Trophoblast cell (in vitro differentiated cells and primary cell): ENCODE measurements at places on chromosomes 2 and 18.

DNA sequence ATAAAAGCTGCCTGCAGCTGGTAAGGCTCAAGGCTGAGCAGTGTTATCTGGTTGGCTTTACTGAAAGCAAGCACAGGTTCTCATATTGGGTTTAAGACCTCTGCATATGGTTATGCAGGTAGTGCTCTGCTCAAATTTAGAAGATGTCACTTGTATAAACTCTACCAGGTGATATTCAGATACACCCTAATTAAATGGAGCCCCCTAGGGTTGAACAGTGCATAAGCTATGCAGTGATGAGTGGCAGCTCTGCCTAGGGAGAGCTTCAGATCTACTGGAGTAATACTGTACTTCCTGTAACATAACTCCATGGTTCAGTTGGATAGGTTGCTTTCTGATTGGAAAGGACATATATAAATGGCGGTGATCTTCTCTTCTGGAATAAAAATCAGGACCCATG lies 222.7 kb downstream of the CYRIA start:
- DNase-seq, result no peak

DNA sequence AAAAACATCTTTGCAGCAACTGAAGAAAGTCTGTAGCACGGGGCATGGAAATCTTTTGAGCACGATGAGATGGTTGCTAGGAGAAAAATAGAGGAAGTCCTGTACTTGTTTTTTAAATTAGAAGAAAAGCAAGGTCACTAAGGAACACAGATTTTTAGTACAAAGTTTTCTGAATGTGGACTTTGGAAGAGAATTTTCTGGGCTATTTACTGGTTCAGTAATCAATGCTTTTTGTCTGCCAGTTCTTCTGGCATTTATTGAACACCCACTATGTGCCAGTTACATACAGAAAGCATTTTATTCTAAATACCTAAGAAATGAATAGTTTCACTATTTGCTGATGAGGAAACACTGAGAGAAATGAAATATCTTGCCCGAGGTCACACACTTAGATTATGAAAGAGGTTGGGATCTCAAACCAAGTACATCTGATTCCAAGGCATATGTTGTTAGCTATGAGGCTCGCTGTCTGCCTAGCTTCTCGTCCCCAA lies 15.6 kb upstream of the MAP3K20 start:
- peak; percentile 74 for DNase-seq

DNA sequence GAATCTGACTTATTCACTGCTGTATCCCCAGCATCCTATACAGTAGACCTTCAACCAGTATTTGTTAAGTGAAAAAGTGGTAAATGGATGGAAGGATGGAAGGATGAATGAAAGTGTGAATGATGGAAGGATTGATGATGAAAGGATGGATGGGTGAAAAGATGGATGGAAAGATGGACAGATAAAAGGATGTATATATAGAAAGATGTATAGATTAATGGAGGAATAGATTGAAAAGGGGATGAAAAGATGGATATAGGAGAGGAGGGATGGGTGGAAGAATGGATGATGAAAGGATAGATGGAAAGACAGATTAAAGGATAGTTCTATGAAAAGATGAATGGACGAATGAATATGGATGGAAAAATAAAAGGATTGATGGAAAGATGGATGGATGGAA lies 50.0 kb downstream of the PSD4 start:
- no peak for DNase-seq

DNA sequence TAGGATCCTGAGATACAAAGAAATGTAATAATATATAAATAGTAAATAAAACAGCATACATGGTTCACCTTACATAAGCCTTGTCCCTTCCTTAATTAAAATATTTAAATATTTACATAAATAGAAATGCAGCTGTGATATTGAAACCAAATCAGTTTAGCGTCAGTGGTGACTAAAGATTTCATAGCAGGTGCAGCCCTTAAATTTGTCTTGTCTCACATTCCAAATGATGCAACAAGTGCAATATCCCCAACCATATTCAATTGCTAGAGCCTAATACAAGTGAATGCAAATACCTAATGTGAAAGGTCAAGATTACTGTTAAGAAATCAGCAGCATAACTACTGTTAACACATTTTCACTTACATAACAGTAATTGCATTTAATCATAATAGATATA lies 539.5 kb downstream of the NYAP2 start:
- no peak for DNase-seq

DNA sequence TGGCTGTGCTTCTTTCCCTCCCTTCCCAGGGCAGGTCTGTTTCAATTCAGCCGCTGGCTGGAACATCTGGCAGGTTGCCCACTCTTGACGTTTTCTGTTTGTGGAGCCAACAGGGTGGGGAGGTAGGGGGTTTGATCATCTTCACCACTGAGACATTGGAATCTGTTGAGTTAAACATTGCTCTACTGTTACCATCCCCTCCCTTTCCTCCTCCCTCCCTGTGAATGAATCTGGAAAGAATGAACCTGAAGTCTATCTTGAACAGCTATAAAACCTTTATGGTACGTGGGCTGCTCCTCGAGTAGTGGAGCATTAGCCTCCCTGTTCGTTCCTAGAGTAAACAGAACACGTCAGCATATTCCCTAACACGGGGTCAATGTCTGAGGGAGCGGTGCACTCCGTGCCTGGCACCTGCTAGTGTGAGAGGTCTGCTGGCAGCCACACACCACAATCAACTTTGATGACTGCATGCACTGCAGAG lies 249.9 kb upstream of the RBBP8 start:
- DNase-seq, result no peak

DNA sequence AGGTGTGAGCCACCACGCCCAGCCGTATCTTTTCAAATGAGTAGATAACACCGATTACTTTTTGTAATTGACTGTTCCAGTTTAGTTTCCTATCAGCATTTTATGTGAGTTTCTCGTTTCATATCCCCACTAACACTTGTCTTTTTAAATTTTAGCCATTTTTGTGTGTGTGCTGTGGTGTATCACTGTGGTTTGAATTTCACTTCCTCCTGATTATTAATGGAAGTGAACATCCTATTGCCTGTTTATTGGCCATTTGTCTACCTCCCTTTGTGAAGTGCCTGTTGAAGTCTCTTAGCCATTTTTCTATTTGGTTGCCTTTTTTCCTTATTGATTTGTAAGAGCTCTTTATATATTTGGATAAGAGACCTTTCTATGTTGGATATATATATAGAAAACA lies 91.7 kb upstream of the STON1 start:
- DNase-seq, result no peak
